ENCODE measurements at places on chromosomes 7 and 10.

DNA sequence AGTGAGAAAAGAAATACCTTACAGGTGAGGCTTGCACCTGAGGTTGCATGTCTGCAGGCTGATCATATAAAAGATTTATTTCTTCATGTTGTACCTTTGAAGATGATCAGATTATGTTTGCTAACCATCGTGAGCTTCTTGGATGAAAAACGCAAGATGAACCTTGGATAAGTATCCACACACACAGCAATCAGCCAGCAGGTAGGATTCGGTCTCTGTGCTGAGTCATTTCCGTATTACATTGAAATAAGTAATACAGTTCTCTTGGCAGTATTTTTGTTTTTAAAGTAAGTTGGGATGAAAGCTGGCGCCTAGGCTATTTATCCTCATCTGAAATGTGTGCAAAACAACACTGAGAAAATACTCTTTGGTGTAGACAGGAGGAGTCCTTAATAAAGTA lies 109.0 kb upstream of the PRKCQ start:
- DNase-seq, result no peak

GRCh38 chr10:70378122-70378521 lies 4.3 kb downstream of the LRRC20 start:
- peak; percentile 78 for DNase-seq

DNA sequence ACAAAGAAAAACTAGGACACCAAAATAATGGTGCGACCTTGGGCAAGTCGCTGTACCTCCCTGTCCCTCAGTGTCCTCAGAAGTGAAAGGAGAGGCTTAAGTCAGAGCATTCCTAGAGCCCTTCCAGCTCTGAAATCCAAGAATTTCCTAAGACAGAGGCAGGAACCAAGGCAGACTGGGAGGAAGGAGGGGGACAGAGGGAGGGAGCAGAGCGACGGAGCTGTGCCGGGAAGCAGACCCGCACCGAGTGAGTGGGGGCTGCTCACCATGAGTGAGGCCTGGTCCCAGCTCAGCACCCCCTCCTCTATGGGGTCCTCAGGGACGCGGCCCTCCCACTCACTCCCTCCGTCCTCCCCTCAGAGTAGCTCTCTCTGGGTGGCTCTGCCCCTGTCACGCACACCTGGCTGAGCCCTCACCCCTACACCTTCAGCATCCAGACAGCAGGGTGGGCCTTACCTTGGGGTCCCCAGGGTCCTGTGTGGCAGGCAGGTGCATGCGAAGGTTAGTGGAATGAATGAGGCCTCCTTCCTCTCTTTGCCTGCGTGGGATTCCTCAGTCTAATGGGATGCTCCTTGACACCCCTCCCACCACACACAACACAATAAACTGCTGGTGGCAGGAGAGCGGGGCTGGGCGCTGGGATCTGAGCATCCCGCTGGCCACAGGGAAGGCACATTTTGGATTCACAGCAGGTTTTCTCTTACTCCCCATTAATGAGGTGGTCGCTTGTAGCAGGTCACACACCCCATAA lies 4.6 kb upstream of the SMARCD3 start:
- DNase-seq, result no peak

DNA sequence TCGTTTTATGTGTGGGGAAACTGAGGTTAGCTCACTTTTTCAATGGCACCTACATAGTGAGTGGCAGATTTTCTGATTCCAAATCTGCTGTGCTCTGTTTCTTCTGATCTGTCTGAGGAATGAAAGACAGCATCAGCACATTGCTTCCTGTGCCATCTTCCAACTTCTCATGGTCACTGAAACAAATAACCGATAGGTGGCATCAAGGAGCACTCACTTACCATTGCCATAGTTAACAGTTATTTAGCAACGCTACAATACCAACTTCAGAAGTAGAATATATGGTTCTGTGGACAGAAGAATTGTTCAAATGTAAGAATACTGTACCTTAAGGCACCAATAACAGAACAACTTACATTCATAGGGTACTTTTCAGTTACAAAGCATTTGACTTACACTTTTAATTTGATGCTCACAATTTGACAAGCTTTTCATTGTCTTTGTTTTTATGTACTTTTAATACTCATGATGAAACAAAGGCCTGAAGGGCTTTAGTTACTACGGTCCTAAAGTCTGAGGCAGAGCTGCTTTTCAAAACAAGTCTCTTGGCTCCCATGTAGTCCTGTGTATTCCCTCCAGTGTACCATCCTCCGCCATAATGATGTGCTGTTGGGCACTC lies 228.9 kb upstream of the TCF7L2 start:
- no peak for DNase-seq

DNA sequence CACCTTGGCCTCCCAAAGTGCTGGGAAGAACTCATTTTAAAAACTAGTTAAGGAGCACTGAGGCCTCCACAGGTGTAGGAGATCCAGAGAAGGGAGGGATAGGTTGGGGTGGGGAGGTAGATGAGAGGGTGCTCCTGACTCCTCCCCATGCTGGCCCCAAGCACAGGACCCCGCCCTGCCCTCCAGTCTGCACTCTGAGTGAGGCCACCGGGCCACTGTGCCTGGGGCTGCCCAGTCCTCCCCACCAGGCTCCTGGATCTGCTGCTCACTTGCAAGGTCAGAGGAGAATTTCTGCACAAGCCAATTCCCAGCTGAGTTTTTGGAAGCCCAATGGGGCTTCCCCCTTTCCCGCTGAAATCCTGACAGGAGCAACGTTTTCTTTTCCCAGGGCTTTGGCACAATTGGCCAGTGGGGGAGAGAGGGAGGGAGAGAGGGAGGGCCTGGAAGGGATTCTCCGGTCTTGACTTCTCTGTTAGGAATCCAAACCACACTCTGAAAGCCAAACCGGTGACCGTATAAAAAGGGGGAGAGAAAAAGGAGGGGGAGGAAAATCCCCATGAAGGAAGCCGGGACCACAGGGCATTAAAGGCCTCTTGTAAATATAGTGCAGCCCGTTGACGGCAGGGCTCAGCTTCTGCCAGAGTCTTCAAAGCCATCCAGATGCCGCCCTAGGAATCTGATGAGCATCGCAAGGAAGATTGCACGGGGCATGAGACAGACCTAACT lies 116.2 kb downstream of the SH3PXD2A start:
- DNase-seq, result peak; percentile 89

Measured in fibroblast of skin of left biceps (primary cell).